ENCODE measurements at places on chromosomes 5 and 9.
A peak's percentile ranks its signal among the peaks of the same experiment; 100 is the strongest.

DNA sequence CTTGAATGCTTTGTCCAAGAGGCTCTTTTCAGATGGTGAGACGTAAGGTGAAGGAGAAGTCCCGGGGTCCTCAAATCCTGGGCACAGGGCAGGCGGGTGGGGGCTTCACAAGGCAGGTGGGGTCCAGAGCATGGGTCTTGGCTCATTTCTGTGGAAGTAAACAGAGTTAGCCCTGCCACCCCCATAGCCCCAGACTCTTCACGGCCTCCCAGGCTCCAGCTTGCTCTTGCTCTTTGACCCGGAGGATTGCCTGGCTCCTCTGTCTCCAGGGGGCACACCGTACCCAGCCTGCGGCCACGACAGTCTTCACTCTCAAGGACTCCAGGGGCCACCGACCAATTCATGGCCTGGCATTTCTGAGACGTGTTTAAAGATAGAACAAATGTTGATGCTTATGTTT lies 28.8 kb upstream of the POMT1 start:
- DNase-seq = no peak

DNA sequence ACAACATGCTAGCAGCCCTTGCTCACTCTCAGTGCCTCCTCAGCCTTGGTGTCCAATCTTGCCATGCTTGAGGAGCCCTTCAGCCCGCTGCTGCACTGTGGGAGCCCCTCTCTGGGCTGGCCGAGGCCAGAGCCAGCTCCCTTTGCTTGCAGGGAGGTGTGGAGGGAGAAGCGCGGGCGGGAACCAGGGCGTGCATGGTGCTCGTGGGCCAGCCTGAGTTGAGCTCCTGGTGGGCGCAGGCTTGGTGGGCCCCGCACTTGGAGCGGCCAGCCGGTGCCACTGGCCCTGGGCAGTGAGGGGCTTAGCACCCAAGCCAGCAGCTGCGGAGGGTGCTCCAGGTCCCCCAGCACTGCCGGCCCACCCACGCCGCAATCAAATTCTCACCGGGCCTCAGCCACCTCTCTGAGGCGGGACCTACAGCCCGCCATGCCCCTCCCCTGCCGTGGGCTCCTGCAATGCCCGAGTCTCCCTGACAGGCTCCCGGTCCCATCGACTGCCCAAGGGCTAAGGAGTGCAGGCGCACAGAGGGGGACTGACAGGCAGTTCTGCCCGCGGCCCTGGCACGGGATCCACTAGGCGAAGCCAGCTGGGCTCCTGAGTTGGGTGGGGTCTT lies 333.5 kb downstream of the KCNN2 start:
- DNase-seq = no peak

GRCh38 chr9:87436716-87437115 lies 61.0 kb upstream of the DAPK1 start:
- DNase-seq = no peak

- DNase-seq = no peak
Observed at GRCh38 chr5:35244171-35244570, 13.9 kb upstream of the PRLR start.

GRCh38 chr5:12805165-12805698 lies 901.0 kb upstream of the CTNND2 start:
- DNase-seq = no peak

DNA sequence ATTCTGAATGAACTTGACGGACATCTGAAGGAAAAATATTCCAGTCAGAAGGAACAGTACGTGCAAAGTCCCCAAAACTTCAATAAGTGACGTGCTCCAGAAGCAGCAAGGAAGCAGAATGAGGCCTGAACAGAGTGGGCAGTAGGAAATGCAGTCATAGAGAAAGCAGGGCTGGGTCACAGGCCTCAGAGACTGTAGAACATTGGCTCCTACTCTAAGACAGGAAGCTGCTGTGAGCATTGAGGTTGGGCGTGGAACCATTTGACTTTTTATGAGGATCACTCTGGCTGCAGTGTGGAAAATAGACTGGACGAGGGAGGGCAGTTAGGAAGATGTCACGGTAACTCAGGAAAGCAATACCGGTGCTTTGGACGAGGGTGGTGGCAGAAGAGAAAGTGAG lies 64.0 kb downstream of the DOCK8 start:
- DNase-seq = no peak

DNA sequence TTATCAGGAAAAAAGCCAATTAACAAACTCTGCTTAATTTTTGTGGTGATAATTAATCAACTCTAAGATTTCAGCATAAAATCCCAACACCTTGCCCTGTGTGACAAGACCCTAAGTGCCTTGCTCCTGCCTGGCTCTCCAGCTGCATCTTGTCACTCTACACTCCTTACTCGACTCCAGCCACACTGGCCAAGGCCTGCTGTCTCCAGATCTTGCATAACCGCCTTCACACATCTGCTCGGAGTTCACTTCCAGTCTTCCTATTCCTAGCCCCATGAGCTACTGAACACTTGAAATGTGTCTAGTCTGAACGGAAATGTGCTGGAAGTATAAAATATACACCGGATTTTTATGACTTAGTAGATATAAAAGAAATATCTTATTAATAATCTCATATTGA lies 259.6 kb downstream of the EPB41L4A start:
- no peak for DNase-seq

DNA sequence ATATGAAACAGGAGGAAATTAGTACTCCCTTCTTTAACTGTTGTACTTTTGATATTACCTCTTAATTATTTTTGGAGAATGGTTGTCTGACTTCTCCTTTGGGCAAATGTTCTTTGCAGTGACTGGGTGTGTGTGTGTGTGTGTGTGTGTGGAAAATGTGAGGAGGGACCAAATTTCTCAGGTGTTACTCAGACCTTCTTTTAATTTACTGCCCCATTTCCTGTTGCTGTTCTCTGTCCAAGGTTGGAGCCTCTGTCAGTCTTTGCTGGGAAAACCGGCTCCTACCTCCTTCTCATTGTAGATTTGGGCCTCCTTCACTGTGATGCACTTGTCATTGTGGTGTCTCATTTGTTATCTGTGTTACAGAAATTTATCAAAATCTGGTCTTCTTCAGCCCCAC lies 68.4 kb downstream of the PBX3 start:
- DNase-seq = no peak

- no peak for DNase-seq
Observed at GRCh38 chr9:127049044-127049443, 73.4 kb downstream of the ANGPTL2 start.

GRCh38 chr9:129174102-129174723 lies 3.8 kb downstream of the IER5L start:
- peak; percentile 61 for DNase-seq

DNA sequence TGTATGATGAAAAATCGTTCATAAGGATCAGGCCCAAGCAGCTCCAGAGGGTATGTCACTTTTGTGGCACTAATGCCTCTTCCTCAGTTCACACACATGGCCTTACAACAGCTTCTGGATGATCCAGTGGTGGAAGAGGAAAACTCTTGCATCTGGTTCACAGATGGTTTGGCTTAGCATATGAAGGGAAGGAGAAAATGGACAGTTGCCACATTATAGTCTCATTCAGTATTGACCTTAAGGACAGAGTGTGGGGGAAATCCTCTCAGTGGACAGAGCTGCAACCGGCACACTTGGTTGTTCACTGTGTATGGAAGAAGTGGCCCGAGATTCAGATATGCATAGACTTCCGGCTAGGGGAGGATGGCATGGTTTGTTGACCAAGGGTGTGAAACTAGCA lies 22.8 kb downstream of the C9orf57 start:
- no peak for DNase-seq

GRCh38 chr5:126568206-126568755 lies 26.7 kb downstream of the ALDH7A1 start:
- DNase-seq = no peak

DNA sequence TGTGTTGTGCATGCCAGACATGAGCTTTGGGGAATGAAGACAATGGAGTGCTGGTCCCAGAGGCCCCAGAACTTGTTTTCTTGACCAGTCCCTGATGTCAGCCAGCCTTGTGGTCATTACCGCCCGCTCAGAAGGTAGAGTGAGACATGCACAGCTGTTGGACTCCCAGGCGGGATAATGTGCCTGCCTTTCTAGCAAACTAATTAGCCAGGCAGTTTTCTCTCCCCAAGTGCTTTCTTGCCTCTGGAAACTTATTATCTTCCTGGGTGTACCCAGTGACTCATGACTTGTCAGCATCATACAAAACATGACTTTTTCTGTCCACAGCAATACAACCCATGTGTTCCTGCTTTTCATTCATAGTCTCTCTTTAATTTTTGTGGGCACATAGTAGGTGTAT lies 131.1 kb downstream of the RMI1 start:
- no peak for DNase-seq

- DNase-seq = no peak
Observed at GRCh38 chr5:111746791-111747190, 10.2 kb downstream of the NREP start.

DNA sequence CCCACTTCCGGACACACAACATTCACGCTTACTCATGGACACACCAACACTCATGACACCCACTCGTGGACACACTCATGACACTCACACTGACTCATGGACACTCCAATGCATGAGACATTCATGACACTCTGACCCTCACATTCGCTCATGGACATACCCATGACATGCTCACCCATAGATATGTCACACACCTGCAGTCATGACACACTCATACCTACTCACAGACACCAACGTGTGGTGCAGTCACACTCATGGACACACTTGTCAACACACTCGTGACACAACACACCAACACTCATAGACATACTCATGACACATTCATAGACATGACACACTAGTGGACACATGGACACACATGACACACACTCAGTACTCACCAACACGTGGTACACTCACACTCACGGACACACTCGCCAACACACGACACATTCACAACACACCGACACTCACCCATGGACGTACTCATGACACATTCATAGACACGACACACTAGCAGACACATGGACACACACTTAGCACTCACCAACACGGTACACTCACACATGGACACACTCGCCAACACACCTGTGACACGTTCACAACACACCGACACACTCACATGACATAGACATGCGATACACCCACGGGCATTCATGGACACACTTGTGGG lies 73.4 kb downstream of the PHF2 start:
- no peak for DNase-seq

DNA sequence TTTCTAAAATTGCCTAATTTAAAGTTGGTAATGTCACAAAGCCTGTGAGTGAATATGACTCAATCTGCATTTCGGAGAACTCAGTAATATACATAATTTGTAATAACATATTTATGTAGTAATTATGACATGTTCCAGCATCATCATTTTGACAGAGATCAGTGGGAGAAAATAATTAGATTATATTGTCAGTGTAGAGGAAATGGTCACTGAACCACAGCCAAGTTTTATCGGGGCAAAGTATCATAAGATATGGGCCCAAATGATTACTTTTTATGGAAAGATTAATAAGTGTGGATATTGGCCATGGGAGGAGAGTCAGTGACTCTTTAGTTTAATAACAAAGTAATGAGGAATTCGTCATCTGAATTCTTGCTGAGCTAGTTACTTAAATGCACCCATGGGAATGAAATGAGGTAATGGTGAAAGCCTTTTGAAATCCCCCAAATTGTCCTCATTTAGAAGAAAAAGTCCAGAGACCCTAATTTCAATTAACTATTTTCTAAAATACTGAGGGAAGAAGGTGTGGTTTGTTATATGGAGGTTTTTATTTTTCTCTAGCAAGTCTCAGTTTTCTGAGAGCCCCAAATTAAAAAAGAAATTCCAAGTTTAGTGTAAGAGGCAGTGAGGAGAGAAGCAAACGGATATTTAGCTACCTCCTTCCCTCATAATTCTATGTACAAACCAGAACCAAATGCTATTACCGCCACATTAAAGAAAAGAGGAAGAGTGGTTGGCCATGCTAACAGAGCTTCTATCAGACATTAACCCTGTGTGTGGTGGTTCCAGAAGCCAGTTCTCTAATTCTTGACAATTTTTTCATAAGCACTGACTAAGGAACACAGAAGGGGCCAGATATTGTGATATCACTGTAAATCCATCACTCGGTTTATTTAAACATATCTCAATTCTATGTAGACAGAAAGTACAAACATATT lies 37.7 kb upstream of the MRPS30 start:
- DNase-seq = no peak

DNA sequence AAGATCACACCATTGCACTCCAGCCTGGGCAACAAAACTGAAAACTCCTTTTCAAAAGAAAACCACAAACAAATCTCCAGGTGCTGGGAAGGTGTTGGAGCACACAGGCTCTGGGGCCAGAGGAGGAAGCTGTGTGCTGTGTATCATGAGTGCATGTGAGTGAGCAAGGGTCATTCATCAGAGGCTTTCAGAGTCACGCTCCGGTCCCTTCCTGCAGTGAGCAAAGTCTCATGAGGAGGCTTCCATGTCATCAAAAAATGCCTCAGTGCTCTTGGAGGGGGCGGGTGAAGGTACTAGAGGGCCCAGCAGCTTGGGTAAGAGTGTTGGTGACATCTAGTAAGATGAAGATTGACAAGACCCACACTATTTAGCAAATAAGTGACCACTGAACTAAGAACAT lies 48.3 kb upstream of the TESK1 start:
- no peak for DNase-seq

Measured in stimulated activated CD4-positive, alpha-beta T cell treated with anti-CD3 and anti-CD28 coated beads, Interleukin-1b, Interleukin-23, amount 100 ng/mL, for 24 hours (primary cell).